Brain microvascular endothelial cell (primary cell): ENCODE measurements at places on chromosomes 12 and 14.

- no peak for DNase-seq
Measured at GRCh38 chr12:101204602-101205304, 5.3 kb downstream of the SLC5A8 start.

- no peak for DNase-seq
Measured at GRCh38 chr12:27583057-27583797, 59.2 kb downstream of the PPFIBP1 start.

GRCh38 chr12:122867691-122868461, 28.0 kb downstream of the VPS37B start:
- no peak for DNase-seq

- peak; percentile 16 for DNase-seq
Measured at GRCh38 chr12:91215940-91216454, 33.4 kb upstream of the DCN start.

- no peak for DNase-seq
Measured at GRCh38 chr14:60657456-60658210, 8.4 kb upstream of the SIX1 start.

GRCh38 chr12:66602483-66603143, 76.3 kb downstream of the GRIP1 start:
- no peak for DNase-seq

- no peak for DNase-seq
Measured at GRCh38 chr12:25427337-25428249, 125.5 kb downstream of the LMNTD1 start.

- DNase-seq: no peak
Measured at GRCh38 chr12:15752785-15753184, 36.4 kb downstream of the EPS8 start.

DNA sequence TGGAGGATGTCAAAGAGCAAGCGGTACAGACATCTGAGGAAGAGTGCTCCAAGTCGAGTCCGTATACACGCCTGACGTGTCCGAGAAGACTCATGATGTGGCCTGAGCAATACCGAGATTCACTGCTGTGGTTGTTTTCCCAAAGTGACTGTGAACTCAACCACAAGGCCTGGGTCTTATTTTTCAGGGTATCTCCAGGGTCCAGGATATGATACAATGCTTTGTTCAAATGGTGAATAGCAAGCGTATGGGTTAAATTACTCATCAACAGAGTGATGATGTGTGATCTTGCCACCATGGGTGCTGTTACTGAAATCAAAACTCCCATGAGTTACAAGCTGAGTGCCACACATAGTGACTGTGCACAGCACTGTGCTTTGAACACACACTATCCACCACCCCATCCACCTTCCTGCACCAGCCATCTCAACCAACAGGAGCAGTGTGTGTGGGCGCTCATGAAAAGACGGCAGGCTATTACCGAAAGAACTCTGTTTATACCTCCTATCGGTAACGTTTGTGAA, 109.6 kb downstream of the BCAT1 start:
- peak; percentile 84 for DNase-seq

DNA sequence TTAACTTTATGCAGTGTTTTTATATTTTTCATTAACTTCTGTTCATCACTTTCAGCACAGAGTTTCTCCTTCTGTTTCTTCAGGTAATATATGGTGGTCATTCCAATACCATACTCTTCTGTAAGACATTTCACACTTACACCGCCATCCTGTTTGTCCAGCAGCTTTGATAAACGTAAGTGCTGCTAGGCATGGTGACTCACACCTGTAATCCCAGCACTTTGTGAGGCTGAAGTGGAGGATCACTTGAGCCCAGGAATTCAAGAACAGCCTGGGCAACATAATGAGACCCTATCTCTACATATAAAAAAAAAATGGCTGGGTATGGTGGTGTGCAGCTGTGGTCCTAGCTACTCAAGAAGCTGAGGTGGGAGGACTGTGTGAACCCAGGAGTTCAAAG, 55.8 kb downstream of the EXOC5 start:
- DNase-seq: no peak

- no peak for DNase-seq
Measured at GRCh38 chr14:35398071-35398584, 6.4 kb downstream of the NFKBIA start.

GRCh38 chr12:28340261-28341045, 150.2 kb downstream of the CCDC91 start:
- DNase-seq: peak; percentile 52

GRCh38 chr12:132327336-132328171, 1.8 kb downstream of the GALNT9 start:
- DNase-seq: peak; percentile 88

DNA sequence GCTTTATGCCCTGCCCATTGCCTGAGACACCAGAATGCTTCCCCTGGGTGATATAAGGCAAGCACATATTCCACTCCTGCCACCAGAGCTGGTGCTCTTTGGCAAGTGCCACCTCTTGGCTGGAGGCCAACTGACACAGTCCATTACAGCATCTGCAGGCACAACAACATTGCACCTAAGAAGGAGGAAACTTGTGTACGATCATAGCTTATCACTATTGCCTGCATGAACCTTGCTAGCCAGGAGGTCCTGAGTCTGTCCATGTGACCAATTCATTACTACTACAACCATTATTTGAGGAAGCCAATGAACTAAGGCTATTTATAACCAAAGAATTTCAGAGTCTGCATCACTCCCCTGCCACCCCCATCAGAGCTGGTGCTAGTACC, 119.8 kb upstream of the SCAF11 start:
- DNase-seq: no peak

DNA sequence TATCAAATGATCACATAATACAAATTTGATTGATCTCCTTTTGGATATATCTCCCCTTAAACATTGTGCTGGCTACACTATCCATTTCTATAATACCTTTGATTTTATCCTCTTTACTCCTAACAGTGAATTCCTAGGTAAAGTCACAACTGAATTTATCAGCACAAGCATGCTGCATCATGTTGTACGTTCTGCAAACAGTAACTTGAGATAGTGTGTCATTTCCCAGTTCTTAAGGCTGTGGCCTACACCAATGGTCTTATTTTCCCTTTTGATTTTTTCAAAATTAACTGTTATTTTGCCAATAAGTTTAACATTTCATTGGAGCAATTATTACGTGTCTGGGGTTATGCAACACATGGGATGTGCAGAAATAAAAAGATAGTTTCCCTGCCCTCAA, 24.8 kb downstream of the PRKCH start:
- no peak for DNase-seq

GRCh38 chr14:97641827-97642226, 844.6 kb downstream of the VRK1 start:
- no peak for DNase-seq

DNA sequence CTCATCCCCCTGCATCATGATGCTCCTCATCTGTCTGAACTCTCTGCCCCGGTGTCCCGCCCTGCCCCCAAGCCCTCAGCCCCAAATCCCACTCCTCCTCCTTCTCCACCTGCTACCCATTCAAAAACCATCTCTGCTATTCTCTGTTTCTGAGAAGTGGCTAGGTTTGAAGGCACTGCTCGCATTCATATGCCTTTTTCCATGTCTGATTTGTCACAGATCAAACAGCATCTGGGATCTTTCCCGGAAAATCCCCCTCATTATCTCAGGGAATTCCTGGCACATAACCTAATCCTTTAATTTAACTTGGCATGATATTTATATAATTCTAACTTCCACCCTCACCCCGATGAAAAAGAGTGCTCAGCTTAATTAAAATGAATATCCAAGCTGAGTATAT, 3.3 kb upstream of the ADAM20 start:
- no peak for DNase-seq

DNA sequence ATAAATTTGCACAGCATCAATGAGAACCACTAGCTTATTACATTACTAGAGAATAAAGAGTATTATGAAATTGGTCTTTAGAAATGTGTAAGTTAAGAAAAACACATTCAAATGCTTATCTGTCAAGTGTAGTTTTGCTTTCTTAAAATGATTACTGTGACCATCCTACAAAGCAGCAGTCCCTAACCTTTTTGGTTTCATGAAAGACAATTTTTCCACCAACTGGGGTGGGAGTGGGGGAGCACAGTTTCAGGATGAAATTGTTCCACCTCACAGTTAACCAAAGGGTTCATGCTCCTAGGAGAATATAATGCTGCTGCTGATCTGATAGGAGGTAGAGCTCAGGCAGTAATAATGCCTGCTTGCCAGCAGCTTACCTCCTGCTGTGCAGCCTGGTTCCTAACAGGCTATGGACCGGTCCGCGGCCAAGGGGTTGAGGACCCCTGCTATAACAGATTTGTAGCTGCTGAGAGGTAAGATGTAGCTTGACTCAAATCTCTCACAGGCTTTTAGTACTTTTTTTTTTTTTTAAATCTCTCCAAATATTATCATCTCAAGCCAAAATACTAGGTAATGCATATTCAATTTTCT, 45.4 kb downstream of the PPP4R3A start:
- no peak for DNase-seq

DNA sequence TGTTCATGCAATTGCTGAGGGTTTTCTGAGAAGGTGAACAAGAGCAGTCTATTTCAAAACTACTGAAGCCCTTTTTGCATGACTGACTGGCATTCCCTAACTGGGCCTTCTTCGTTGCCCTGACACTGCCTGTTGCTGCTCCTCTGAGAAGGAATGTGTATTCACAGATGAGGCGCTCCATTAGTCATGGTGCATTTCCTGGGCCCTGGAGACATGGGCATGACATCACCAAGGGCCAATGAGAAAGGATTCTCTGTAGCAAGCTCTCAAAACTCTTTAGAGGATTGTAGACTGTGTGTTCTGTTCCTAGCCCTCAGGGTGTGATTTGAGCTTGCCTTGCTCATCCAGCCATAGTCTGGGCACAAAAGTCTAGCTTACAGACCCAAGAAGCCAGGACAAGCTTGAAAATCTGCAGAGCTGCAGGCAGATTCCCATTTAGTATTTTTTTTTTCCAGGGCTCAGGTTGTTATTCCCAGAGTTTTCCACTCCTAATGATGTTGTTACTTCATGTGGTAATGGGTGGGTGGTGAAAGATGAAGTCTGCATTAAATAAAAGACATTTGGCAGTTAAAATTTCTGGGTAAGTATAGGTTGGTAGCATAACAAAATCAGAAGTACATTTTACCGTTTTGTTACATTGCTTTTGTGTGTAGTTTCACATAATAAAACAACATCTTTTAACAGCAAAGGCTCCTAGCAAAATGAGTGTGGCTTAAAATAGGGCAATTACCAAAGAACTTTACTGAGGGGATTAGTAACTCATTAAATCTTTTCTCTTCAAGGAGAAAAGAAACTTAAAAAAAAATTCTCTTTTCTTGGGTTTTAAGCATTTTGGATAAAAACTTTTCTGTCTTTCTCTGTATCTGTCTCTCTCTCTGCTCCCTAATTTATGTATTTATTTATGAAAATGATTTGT, 318.4 kb downstream of the RAD51B start:
- peak; percentile 99 for DNase-seq

- no peak for DNase-seq
Measured at GRCh38 chr12:57234571-57235016, 5.1 kb downstream of the SHMT2 start.

- no peak for DNase-seq
Measured at GRCh38 chr12:87661786-87662377, 367.3 kb downstream of the C12orf50 start.

DNA sequence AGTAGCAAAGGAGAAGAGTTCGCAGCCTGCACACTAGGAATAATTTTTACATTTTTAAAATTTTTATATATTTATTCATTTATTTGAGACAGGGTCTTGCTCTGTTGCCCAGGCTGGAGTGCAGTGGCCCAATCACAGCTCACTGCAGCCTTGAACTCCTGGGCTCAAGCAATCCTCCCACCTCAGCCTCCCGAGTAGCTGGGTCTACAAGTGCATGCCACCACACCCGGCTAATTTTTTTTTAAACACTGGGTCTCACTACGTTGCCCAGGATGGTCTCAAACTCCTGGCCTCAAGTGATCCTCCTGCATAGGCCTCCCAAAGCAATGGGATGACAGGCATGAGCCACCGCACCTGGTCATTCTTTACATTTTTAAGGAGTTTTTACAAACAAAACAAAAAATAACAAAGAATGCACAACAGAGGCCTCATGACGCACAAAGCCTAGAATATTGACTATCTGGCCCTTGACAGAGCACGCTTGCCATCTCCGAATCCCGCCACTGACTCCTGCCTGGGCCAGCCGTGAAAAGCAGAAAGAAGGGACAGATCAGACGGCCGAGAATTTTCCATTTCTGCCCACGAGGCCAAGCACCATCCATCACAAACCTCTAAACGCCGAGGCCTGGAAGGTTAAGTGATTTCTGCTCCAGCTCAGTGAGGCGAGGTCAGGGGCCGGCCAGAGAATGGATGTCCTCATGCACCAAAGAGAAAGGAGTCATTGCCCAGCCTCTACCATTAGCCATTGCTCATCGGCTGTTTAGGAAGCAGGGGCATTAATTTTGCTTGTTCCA, 120.0 kb downstream of the SCARB1 start:
- DNase-seq: no peak

- no peak for DNase-seq
Measured at GRCh38 chr12:2319737-2320506, 267.1 kb downstream of the CACNA1C start.

GRCh38 chr12:93626160-93626559, 51.0 kb upstream of the CRADD start:
- DNase-seq: no peak

GRCh38 chr14:74524076-74524811, 30.7 kb downstream of the ISCA2 start:
- no peak for DNase-seq

DNA sequence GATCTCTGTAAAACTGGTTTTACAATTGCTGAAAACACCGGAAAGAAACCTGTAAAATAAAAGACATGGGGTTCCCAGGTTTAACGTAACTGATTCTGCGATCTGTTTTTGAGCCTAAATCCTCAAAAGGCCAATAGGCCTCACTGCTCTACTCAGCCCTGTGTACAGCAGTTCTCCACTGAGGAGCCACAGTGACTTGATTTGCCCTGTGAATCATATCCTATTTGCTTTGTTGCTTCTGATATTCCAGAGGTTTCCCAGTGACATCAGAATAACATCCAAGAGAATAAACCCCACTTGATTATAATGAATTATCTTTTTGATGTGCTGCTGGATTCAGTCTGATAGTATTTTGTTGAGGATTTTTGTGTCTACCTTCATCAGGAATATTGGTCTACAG, 27.5 kb downstream of the MDM1 start:
- DNase-seq: peak; percentile 54

DNA sequence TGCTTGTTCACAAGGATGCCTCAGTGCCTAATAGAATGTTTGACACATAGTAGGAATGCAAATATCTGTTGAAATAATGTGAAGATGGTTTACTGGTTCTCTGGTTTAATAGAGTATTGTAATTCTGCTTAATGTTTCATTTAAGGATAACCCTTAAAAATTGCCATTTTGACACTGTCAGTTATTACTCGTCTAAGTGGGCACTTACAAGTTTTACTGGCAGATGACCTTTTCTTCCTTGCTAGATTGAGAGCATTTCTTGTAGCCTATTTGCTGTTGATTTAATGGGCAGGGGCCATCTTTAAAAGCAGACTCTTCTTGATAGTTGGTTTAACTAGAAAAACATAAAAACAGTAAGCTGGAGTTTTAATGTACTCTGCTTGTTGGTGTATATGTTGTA, 1.9 kb downstream of the TMEM263 start:
- no peak for DNase-seq

- no peak for DNase-seq
Measured at GRCh38 chr14:93062890-93063289, 52.8 kb downstream of the ITPK1 start.
